ENCODE measurements at places on chromosomes 2 and 18. TPM values are rescaled to one million over a fixed set of nuclear protein-coding genes. Genes with fewer than 3 reads are reported as not detected.

The CNDP1 gene
- total RNA-seq = not detected

The CCDC68 gene
- total RNA-seq = not detected

The C2orf15 gene
- total RNA-seq = 1.6 TPM

The SERPINB4 gene
- total RNA-seq = not detected

The PLGLB1 gene
- 5.0 TPM for total RNA-seq

The RNU2-63P gene
- total RNA-seq = 13.6 TPM

The DSG4 gene
- not detected for total RNA-seq

The DYSF gene
- total RNA-seq = 0.12 TPM

The VSNL1 gene
- not detected for total RNA-seq

The GNLY gene
- 26.4 TPM for total RNA-seq

The LHCGR gene
- not detected for total RNA-seq

The CCDC85A gene
- not detected for total RNA-seq

The NTSR2 gene
- not detected for total RNA-seq

The ASB18 gene
- total RNA-seq = not detected

The CFAP65 gene
- not detected for total RNA-seq

The EFR3B gene
- not detected for total RNA-seq

The ACVR1 gene
- 36.2 TPM for total RNA-seq

The DLX2 gene
- total RNA-seq = not detected

The PPP1R1C gene
- not detected for total RNA-seq

The RALBP1 gene
- 45.8 TPM for total RNA-seq

The SKOR2 gene
- total RNA-seq = not detected

The HYCC2 gene
- total RNA-seq = 29.7 TPM

The PJVK gene
- total RNA-seq = 2.2 TPM

The VWA3B gene
- not detected for total RNA-seq

The AGXT gene
- not detected for total RNA-seq

The HAAO gene
- total RNA-seq = not detected

The WNT6 gene
- total RNA-seq = not detected

The TRAK2 gene
- 60.1 TPM for total RNA-seq

The INO80B gene
- 47.0 TPM for total RNA-seq

The RFTN2 gene
- not detected for total RNA-seq

The CYRIA gene
- 0.12 TPM for total RNA-seq

The ERICH2 gene
- total RNA-seq = not detected

The CD207 gene
- total RNA-seq = not detected

The ZNF2 gene
- total RNA-seq = 4.9 TPM
